ENCODE measurements at places on chromosomes 2 and 18.

DNA sequence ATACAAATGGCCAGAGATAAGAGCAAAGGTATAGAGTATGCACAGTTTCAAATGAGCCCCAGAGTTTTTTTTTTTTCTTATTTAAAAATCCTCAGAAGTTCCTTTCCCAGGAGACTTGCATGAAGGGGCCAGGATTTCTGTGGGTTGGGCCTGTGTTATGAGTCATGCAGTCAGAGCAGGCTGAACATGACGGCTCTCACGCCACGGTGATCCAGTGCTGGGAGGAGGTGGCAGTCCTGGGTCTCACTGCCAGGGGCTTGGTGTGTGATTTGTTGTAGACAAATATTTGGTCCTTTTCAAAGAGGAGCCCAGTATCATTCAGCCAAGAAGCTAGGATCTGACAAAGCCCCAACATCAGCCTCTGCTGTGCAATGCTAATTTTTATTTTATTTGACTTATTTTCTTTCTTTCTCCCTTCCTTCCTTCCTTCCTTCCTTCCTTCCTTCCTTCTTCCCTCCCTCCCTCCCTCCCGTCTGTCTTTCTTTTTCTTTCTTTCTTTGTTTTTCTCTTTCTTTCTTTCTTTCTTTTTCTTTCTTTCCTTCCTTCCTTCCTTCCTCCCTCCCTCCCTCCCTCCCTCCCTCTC is 10.4 kb upstream of the KCNE4 start:
- H3K36me3 ChIP-seq: no peaks in the 10 kb centered on the region
- no peaks in the 10 kb centered on the region for H3K4me1 ChIP-seq
- DNase-seq: no peak
- no peak overlapping the region for H3K27ac ChIP-seq

DNA sequence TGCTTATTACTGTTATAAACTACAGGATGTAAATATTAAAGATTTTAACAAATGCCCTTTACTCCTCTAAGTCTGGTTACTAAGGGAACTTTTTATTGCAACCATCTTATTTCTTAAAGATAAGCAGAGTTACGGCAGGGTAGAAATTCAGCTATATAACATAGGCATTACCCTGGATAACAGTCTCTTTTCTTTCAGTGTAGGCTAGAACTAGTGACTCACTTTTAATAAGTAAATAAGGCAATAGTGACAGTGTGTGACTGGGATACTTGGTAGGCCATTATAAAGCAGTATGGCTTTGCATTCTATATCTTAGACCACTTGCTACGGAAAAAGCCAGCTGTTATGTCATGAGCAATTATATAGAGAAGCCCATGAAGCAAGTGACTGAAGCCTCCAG is 1041.0 kb upstream of the NRXN1 start:
- H3K27me3 ChIP-seq: no peaks in the 10 kb centered on the region
- no peak overlapping the region for H3K4me3 ChIP-seq
- H3K4me1 ChIP-seq: no peaks in the 10 kb centered on the region
- DNase-seq: no peak

DNA sequence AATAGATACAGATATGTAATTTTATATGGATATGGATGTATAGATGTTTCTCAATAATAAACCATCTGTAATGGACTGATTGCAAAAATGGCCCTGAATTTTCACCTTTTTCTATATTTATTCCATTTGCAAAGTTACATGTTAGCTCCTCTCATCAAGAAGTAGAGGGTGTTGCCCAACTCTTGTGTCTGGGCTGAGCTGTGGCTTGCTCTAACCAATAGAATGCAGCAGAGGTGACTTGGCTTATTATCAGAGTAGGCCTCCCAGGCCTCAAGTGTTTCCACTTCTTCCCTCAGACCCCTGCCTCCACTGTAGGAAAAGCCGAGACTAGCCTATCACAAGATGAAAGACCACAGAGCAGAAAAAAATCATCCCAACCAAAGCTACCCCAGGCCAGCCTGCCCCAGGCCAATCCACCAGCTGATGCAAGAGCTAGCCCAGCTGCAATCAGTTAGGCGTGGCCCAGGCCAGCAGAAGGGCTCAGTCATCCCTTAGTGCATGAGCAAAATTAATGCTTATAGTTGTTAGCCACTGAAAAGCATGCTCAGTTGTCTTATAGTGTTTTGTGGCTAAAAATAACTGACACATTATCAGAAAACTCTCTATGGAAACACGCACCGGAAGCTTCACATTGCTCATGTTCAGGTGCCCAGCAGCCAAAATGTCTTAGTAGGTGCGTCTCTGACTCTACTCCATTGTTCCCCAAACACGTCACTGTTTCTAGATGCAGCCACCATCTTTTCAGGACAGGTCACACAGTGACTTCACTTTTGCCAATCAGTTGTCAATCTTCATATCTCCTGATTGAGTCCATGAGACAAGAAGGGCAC is 464.0 kb downstream of the FBXO15 start:
- H3K4me1 ChIP-seq: no peaks in the 10 kb centered on the region
- no peak for DNase-seq
- H3K27me3 ChIP-seq: no peaks in the 10 kb centered on the region

- no peak overlapping the region for H3K27ac ChIP-seq
- no peaks in the 10 kb centered on the region for H3K4me1 ChIP-seq
- no peaks in the 10 kb centered on the region for H3K36me3 ChIP-seq
- H3K4me3 ChIP-seq: no peak overlapping the region
- H3K27me3 ChIP-seq: no peaks in the 10 kb centered on the region
These were observed 33.7 kb upstream of the CDC42EP3 start for GRCh38 chr2:37705191-37705590.

DNA sequence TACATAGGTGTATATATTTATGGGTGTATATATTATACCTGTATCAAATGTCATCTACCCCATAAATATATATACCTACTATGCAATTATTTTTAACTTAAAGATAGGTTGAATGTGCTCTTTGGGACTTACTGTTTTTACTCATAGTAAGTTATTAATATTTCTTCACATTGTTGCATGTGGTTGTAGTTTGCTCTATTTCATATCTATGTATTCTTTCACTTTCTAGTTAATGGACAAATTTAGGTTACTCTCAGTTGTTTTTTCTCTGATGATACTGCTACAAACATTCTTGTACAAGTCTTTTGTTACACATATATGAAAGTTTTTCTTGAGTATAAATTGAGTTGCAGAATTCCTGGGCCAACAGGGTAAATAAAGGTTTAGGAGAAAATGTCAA is 601.8 kb upstream of the ID2 start:
- no peaks in the 10 kb centered on the region for H3K36me3 ChIP-seq
- H3K27me3 ChIP-seq: no peaks in the 10 kb centered on the region

DNA sequence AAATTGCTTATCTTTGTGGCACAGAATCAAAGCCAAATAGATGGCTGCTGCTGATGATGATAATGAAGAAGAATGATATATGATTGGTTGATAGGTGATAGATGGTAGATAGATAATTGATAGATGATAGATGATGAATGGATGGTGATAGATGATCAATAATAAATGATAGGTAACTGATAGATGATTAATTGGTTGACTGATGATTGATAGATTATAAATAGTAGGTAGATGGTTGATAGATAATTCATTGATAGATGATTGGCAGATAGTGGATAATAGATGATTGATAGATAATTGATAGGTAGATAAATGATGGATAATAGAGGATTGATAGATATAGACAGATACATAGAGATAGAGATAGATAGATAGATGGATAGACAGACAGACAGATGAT is 430.2 kb downstream of the EIPR1 start:
- H3K36me3 ChIP-seq: no peaks in the 10 kb centered on the region
- no peaks in the 10 kb centered on the region for H3K4me1 ChIP-seq
- no peak for DNase-seq
- no peaks in the 10 kb centered on the region for H3K27me3 ChIP-seq
- H3K4me3 ChIP-seq: no peak overlapping the region

DNA sequence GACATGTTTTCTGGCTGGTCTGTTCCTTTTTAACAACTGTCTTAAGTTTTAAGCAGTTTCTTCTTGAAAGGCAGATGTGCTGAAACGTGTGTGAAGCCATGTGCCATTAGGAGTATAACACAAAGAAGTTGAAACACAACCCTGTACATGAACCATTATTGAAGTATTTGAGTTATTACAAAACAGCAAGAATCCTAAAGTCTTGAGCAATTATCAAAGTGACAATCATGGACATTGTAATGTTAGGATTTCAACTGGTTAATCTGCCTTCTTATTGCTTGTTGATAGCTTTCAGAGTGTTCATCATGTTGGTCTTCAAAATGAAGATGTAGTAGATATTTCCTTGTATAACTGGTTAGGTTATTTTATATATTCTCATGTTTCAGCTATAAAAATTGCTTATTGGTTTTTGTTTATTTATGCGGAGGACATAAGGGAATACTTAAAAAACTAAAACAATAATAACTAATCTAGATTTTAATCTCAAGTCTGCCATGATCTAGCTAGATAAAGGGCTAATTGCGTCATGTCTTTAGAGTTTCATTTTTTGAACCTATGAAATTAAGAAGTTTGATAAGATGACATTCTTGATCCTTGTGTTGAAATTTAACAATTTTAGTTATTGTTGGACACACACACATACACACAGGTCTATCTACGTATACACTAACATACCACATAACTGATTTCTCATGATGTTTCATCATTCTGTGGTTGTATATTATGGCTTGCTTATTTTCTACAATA is 21.1 kb downstream of the PPP1R1C start:
- H3K4me3 ChIP-seq: no peak overlapping the region
- H3K27me3 ChIP-seq: no peaks in the 10 kb centered on the region
- DNase-seq: no peak
- no peak overlapping the region for H3K27ac ChIP-seq
- H3K36me3 ChIP-seq: no peaks in the 10 kb centered on the region

DNA sequence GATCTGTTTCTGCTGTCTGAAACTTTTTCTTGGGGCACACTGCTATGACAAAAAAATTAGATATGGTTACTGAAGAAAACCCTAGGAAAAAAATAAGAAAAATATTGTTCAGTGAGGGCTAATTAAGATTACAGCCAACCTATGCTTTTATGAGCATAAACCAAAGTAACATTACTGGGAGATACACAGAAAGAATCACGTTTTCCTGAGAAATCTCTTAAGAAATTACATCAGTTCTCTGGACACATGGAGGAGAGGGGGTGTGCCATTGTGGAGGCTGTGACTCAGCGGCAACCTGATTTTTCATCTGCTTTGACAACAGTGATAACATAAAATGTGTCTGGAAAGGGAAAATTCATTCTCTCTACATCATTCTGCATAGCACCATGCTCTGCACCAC is 13.4 kb upstream of the NMI start:
- H3K27ac ChIP-seq: no peak overlapping the region
- no peak overlapping the region for H3K4me3 ChIP-seq
- no peaks in the 10 kb centered on the region for H3K36me3 ChIP-seq
- H3K27me3 ChIP-seq: no peaks in the 10 kb centered on the region
- no peak for DNase-seq
- H3K4me1 ChIP-seq: no peaks in the 10 kb centered on the region

- H3K4me1 ChIP-seq: no peaks in the 10 kb centered on the region
- no peaks in the 10 kb centered on the region for H3K27me3 ChIP-seq
- no peak overlapping the region for H3K27ac ChIP-seq
- no peak for DNase-seq
- no peaks in the 10 kb centered on the region for H3K36me3 ChIP-seq
These were observed 320.1 kb downstream of the ALK start for GRCh38 chr2:29601321-29601720.

DNA sequence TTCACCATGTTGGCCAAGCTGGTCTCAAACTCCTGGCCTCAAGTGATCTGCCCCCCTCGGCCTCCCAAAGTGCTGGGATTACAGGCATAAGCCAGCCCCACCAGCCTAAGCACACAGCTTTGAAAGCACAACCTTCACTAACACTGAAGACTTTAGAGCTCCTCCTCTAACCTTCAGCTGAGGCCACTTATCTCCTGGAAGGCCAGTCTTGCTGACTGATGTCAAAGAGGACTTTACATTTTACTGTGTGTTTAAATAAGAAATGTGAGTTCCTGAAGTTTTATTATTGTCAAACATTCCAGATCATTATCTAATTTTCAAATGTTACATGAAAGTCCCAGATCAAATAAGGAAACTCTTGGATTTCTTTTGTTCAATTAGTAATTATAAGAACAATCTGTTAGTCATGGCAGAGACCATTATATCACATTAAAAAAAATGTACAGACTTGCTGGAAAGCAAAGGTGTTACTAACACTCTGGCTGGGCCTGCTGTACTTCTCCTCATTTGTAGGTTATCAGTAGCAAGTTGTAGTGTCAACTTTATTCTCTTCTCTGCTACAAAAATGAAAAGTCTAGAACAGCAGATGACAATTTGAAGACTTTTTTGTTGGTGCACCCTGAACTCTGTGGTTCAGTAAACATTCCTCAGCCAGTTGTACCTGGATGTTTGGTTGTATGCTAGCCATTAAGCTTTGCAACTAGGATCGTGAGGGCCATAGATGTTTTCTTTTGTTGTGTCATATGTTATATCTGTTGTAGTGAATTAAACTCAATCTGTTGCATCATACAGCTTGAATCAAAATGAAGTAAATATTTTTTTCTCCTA is 80.0 kb downstream of the AOX1 start:
- H3K36me3 ChIP-seq: no peaks in the 10 kb centered on the region
- no peaks in the 10 kb centered on the region for H3K4me1 ChIP-seq
- no peak overlapping the region for H3K27ac ChIP-seq
- H3K27me3 ChIP-seq: no peaks in the 10 kb centered on the region
- DNase-seq: no peak

DNA sequence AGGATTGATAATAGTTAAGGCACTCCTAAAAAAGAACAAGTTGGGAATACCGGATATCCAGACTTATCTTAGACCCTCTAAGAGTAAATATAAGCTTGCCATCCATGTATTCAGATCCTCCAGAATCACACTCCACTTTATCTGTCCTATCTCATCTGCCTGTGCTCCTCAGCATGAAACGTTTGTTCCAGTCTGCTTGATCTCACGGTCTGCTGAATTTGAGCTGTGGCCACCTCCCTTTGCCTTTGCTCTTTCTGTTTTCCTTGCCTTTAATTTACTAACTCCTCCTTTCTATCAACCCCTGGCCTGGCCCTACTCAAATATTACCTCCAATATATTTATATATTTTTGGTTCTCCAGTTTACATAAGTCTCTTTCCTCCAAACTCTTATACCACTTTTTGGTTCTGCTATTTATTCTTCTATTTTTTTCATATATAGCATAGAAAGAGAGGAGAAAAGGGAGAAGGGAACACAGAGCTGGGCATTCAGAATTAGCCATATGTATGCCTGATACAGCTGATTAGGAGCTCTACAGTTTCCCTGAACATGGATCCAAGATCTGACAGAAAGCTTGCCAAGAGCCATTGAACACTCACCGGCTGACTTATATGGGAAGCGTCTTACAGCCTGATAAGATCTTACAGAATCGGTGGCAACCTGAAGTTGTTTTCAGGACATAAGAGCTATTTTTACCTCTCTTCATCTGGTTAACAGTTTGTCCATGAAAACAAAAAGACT is 21.8 kb upstream of the DNAJC27 start:
- no peaks in the 10 kb centered on the region for H3K36me3 ChIP-seq
- no peak overlapping the region for H3K4me3 ChIP-seq
- DNase-seq: no peak
- H3K4me1 ChIP-seq: no peaks in the 10 kb centered on the region
- H3K27me3 ChIP-seq: no peaks in the 10 kb centered on the region

- no peak overlapping the region for H3K27ac ChIP-seq
- H3K4me1 ChIP-seq: no peaks in the 10 kb centered on the region
- no peaks in the 10 kb centered on the region for H3K27me3 ChIP-seq
- no peak overlapping the region for H3K4me3 ChIP-seq
These were observed 73.6 kb downstream of the CCDC141 start for GRCh38 chr2:178976351-178976750.
